ENCODE measurements at places on chromosomes 5 and 9. TPM values are rescaled to one million over a fixed set of nuclear protein-coding genes. Genes with fewer than 3 reads are reported as not detected.

DNA sequence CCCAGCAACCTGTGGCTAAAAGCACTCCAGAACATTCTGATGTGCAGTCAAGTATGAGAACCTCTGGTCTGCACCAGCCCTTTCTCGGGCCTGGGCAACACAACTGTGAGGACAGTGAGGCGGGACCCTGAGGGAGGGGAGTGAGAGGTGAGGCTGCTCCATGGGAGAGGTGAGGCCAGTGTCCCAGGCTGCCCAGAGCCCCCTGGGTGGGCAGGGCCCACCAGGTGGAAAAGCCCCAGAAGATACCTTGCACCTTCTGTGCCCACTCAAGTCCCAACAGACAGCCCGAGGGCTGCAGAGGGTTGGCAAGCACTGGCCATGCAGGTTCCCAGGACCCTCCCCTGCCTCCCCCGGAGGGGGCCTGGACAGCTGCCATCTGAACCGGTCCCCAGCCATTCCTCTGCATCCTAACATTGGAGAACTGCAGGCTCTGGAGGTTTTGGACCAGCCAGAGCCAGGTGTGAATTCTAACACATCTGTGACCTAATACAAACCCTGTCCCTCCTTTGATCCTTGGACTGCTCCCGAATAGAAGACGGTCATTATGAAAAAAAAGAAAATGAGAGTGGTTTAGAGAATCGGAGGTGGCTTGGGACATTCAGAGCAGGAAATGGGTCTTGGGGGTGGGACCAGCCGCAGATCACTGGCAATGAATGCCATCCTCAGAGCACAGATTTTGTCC, 57.0 kb downstream of the DUSP1 start:
- no peak for DNase-seq

GRCh38 chr9:1231998-1232919, 182.1 kb downstream of the DMRT2 start:
- no peak for DNase-seq

- no peak for DNase-seq
Observed at GRCh38 chr5:173242079-173242478, 7.1 kb upstream of the NKX2-5 start.

- no peak for DNase-seq
Observed at GRCh38 chr9:92170848-92171247, 55.6 kb upstream of the SPTLC1 start.

- DNase-seq, result no peak
Observed at GRCh38 chr5:177035976-177036375, 13.5 kb downstream of the ZNF346 start.

DNA sequence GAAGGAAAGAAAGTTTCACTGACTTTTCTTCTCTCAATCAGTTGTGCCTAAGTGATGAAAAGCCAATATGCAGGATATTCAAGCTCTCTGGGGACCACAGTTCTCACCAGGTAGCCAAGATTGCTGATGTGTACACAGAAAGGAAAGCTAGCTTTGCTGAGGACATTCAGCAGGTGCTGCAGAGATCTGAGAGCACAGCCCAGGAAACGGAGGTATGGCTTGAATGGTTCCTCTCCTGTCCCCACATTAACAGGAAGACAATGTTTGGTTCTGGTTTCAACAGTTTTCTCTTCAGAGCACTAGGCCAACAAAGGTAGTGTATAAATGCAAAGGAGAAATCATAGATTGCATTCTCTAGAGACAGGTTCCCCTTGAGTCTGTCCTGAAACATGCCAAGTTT, 69.6 kb downstream of the PTPDC1 start:
- DNase-seq, result peak; percentile 24

- peak; percentile 39 for DNase-seq
Observed at GRCh38 chr9:81375187-81376100, 313.9 kb downstream of the TLE1 start.

DNA sequence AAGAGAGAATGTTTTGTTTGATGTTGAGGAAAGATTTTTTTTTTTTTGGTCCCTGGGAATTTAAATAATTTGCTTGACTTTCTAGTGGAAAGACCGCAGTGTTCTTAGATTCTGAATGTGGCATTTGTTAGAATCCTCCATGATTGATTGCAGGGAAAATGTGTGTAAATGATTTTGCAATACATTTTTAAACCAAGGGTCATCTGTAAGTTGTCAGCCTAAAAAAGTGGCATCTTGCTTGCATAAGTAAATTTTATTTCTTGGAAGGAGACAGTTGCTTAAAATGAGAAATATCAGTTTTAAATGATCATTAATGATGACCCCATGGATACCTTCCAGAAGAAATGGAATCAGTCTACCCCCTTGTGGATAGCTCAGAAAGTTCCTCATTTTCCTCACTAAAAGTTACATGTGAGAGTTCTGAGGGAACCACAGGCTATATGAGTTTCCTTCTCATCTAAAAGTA, 105.1 kb upstream of the SLC25A48 start:
- DNase-seq, result no peak

- DNase-seq, result no peak
Observed at GRCh38 chr9:89149726-89150125, 28.9 kb downstream of the SHC3 start.

- peak; percentile 99 for DNase-seq
Observed at GRCh38 chr5:132490484-132491367, at the start of gene IRF1. IRF1 (minus strand) TSS chr5:132490773; CDS start chr5:132489478, 1,295 bp downstream.

- no peak for DNase-seq
Observed at GRCh38 chr9:108860764-108861163, 1.3 kb upstream of the ACTL7A start.

- DNase-seq, result no peak
Observed at GRCh38 chr9:138043411-138044345, 166.1 kb downstream of the CACNA1B start.

GRCh38 chr5:342501-343460, 21.3 kb downstream of the AHRR start:
- DNase-seq, result no peak

DNA sequence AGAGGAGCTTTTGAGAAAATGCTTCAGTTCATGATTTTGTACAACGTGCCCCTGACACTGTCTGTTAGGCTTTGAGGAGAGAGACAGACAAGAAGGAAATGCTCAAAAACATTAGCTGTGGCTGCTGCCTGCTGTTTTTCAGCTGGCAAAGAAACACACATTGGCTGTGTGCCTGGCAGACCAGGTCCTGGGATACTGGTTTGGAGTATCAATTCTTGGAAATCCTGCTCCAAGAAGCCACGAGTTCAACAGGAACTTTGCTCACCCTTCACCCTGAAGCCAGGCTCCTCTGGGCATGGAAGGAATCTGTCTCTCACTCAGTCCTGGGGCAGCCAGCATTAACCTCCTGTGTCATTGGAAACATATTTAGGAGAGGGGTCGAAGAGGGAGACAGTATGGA, 245.5 kb downstream of the AUH start:
- DNase-seq, result no peak

DNA sequence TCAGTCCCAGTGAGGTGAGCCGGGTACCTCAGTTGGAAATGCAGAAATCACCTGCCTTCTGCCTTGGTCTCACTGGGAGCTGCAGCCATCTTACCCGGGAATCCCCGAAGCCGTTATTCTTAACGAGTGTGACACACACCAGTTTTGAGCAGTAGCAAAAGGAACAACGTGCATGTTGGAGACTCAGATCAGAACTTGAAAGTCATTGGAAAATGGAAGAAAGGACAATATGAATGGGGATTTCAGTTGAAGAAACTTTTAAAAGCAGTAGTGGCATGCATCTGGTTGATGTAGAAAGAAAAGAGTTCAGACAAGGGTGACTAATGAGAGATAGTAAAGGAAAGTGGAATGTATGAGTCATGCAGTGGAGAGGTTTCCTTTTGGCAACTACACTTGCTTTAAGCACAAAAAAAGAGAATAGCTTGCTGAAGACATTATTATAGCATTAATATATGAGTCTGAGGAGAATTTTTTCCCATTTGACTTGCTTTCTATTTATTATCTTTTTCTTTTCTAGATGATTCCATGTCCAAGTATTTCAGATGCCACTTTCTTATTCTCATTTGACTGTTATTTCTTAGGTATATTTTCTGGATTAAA, 44.4 kb upstream of the ANKDD1B start:
- DNase-seq, result no peak

DNA sequence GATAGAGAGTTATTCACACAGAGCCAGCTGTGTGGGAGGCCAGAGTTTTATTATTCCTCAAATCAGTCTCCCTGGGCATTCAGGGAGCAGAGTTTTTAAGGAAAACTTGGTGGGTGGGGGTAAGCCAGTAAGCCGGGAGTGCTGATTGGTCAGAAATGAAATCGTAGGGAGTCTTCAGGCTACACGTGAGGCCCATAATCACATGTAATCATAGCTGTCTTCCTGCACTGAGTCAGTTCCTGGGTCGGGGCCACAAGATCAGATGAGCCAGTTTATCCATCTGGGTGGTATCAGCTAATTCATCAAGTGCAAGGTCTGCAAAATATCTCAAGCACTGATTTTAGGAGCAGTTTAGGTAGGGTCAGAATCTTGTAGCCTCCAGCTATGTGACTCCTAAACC, 10.8 kb upstream of the TTC39B start:
- no peak for DNase-seq

- DNase-seq, result no peak
Observed at GRCh38 chr5:163165277-163165676, 272.1 kb upstream of the CCNG1 start.

GRCh38 chr5:146622391-146622790, 106.4 kb upstream of the GPR151 start:
- DNase-seq, result no peak

- no peak for DNase-seq
Observed at GRCh38 chr5:32173267-32174010, 680 bp downstream of the GOLPH3 start.

DNA sequence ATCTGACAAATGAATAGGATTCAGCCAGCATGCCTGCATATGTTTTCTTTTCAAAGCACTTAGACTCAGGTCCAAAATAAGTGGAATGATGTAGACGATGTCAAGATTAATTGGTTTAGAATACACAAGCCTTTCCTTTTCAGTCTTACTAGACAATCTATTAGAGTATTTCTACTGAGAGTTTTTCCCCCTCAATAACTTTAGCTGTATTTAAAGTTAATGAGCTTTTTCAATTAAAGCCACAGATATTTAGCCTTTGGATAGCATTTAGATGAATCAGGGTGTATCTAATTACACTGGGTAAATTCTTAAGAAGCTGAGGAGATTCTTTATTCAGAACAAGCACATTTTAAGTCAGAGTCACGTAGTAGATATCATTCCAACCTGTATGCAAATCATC, 198.7 kb upstream of the MPDZ start:
- DNase-seq, result no peak

DNA sequence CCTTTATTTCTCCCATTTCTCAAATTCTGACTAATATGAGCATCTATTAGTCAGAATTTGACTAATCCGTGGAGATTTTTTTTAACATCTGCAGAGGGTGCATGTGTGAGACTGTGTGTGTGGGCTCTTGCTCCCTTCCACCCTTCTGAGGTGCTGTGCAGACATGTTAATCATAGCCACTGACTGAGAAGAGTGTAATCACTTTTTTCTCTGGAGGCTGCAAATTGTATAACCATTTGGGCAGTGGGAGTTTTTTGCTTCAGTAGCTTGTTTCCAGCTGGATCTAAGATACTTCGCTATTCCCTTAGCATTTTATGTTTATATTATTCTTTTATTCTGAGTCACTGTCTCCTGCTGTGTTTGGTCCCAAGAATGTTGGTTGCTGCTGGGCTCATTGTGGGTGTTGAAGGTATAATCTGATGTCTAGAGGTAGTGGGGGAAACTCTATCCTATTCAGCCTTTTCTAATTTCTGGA, 66.2 kb downstream of the ARHGEF28 start:
- DNase-seq, result no peak

DNA sequence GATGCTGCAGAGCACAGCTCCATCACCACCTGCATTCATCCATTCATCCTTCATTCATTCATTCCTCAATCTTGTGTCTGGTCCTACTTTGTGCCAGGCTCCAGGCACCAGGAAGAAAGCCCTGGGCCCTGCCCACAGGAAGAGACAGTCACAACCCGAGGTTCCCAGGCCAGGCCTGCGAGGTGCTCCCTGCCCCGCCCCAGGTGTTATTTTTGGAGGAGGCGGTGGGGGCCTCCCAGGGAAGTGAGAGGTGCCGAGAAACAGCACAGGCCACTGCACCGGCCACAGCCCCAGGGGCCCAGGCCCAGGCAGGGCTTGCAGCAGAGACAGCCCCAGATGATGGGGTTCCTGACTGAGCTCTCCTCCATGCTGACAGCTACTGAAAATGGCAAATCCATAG, 33.4 kb downstream of the VAV2 start:
- no peak for DNase-seq

GRCh38 chr5:97923496-97923895, 740.4 kb upstream of the RIOK2 start:
- DNase-seq, result no peak

- DNase-seq, result no peak
Observed at GRCh38 chr5:155799308-155799707, 527.7 kb upstream of the SGCD start.

DNA sequence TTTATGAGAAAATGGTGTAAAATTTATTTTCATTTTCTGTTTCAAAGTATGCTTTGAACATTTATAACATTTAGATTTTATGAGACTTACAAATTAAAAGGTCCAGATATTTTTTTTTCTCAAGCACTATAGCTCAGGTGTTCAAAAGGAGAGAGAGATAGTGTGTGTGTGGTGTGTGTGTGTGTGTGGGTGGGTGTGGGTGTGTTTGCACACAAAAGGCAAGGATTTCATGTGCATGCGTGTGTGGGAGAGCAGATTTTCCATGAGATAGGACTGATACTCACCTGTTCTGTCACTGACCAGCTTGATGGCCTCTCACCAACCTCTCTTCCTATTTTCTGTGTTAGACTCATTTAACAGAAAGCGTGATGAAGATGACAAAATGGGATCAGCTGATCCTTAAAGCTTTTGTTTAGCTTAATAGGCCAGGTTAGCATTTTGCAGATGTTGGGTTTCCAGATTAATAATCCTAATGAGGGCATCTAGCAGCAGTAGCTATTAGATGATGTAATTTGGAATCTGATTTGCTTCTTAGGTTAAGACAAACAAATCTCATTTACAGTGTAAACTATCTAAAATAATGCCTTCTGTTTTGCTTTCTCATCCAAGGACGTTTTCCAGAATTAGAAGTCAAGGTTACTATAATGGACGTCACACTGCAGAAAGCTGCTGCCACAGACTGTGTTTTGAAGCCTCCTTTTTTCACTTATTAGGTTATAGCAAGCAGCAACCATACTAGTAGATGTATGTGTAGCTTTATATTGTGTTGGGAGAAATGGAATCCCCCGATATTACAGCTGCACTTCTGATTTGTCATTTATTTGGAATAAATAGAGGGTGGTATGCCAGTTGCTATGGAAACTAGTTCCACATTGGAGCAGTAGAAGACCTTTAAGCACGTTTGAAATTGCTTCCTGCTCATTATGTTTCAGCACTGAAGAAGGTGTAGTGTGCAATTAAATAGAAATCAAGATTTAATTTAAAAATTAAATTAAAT, 355.6 kb downstream of the TAF11L14 start:
- no peak for DNase-seq

- DNase-seq, result no peak
Observed at GRCh38 chr9:133476036-133476931, 2.6 kb downstream of the SLC2A6 start.

- DNase-seq, result peak; percentile 88
Observed at GRCh38 chr5:143649937-143650621, 161.9 kb upstream of the HMHB1 start.

Gene NAIF1
- 7.5 TPM for total RNA-seq

Gene TSSK1B
- not detected for total RNA-seq

Gene CDO1
- total RNA-seq, result 14.7 TPM

Gene CCIN
- 0.39 TPM for total RNA-seq

Gene PCDHA1
- total RNA-seq, result not detected

Gene APBB3
- total RNA-seq, result 6.8 TPM

Gene PCSK1
- not detected for total RNA-seq

Gene FBP1
- total RNA-seq, result 1.8 TPM

Gene ST8SIA4
- 3.3 TPM for total RNA-seq

Gene CAAP1
- total RNA-seq, result 18.7 TPM

Gene SPINK13
- not detected for total RNA-seq

Gene AGXT2
- total RNA-seq, result not detected

Gene C1QTNF2
- 1.3 TPM for total RNA-seq

Gene DMGDH
- 3.3 TPM for total RNA-seq

Gene OR1J2
- not detected for total RNA-seq
